ENCODE measurements at places on chromosomes 7 and 10. TPM values are rescaled to one million over a fixed set of nuclear protein-coding genes. Genes with fewer than 3 reads are reported as not detected.

The OPALIN gene
- not detected for total RNA-seq

The OPN4 gene
- not detected for total RNA-seq

The CNPY1 gene
- not detected for total RNA-seq

The TRIM24 gene
- total RNA-seq: 17.5 TPM

The ZPBP gene
- not detected for total RNA-seq

The GPNMB gene
- total RNA-seq: 187 TPM

The TPST1 gene
- total RNA-seq: 12.3 TPM

DNA sequence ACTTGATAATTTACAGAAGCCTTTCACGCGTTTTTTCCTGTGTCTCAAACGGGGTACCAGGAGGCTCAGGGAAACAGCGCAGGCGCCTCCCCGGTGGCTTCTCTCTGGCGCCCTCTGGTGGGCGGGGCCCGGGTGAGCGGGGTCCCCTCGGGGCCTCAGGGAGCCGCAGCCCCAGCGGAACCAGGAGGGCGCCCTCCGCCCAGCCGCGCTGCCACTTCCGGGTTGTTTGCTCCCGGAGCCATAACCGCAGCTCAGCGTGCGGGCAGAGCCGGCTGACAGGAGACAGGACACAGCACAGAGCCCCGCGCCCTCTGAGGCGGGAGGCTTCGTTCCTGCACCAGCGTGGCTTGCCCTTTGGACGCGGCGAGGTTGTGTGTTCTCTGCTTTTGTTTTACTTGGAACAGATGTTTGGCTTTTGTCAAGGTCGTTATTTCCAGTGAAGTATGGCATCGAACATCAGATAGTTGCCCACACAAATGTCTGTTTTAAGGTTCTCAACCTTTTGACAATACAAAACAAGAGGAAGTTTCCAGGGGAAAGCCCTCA is 6.9 kb upstream of the CYP2E1 start:
- no peak overlapping the region for H3K27ac ChIP-seq
- H3K36me3 ChIP-seq: no peaks in the 10 kb centered on the region
- no peaks in the 10 kb centered on the region for H3K27me3 ChIP-seq
- peak overlapping the region; percentile 68 for H3K4me3 ChIP-seq
- H3K4me1 ChIP-seq: no peaks in the 10 kb centered on the region

GRCh38 chr7:18855796-18856195 is 261.6 kb downstream of the TWIST1 start:
- H3K27me3 ChIP-seq: no peaks in the 10 kb centered on the region
- H3K36me3 ChIP-seq: no peaks in the 10 kb centered on the region
- no peak overlapping the region for H3K27ac ChIP-seq

GRCh38 chr10:21813946-21814345 is 189.6 kb downstream of the DNAJC1 start:
- H3K4me3 ChIP-seq: no peak overlapping the region
- no peaks in the 10 kb centered on the region for H3K27me3 ChIP-seq
- no peak overlapping the region for H3K27ac ChIP-seq
- H3K36me3 ChIP-seq: peaks cover 12% of the 10 kb centered on the region

- no peak overlapping the region for H3K27ac ChIP-seq
- no peaks in the 10 kb centered on the region for H3K36me3 ChIP-seq
- no peak overlapping the region for H3K4me3 ChIP-seq
- no peaks in the 10 kb centered on the region for H3K4me1 ChIP-seq
- no peaks in the 10 kb centered on the region for H3K27me3 ChIP-seq
These were observed 20.3 kb downstream of the TTYH3 start for GRCh38 chr7:2651847-2652735.

DNA sequence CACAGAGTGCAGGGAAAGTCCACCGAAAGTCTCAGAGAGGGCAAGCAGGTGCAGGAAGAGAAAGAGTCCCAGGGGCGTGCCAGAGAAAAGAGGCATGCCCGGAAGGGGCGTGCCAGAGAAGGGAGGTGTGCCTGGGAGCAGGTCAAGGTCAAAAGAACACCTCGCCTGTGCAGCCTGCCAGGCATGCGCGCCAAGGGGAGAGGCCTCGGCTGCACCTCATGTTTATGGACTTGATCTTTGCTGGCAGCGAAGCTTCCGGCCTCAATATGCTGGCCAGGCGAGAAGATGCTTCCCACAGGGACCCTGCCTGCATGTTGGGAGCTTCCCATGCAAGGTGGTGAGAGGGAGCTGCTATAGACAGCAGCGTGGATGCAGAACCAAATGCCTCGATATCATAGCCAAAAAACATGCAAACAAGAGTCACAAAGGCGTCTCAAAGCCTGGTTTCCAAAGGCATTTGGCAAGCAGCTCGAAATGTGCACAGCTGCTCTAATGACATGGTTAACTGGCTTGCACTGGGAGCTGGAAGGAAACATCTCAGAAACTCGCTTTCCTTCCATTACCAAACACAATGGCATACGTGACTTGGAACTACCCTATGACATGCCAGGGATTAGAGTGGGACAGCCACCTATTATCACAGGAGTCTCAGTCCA is 192.5 kb upstream of the PPP2R2D start:
- no peaks in the 10 kb centered on the region for H3K4me1 ChIP-seq
- H3K36me3 ChIP-seq: no peaks in the 10 kb centered on the region
- H3K4me3 ChIP-seq: no peak overlapping the region
- H3K27ac ChIP-seq: no peak overlapping the region
- H3K27me3 ChIP-seq: peaks cover 7% of the 10 kb centered on the region
- no peak for DNase-seq

DNA sequence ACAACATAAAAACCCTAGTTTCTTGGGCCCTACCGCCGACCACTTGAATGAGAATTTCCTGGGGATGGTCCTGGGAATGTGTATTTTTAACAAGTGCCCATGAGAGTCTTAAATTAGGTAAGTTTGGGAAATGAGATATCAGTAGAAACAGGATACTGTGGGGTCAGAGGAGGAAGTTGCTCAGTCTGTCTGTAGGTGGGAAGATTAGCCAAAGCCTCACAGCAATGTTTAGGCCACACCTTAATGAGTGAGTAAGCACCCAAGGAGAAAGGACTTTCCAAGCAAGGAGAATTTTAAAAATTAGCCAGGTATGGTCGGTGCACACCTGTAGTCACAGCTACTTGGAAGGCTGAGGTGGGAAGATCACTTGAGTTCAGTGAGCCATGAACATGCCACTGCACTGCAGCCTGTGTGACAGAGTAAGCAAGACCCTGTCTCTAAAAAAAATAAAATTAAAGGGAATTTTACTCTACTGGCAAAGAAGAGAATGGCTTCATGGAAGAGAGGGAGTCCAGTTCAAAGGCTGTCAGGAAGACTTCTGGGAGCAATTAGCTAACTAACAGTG is 31.9 kb downstream of the PAPSS2 start:
- no peaks in the 10 kb centered on the region for H3K4me1 ChIP-seq
- no peaks in the 10 kb centered on the region for H3K27me3 ChIP-seq
- no peaks in the 10 kb centered on the region for H3K36me3 ChIP-seq

DNA sequence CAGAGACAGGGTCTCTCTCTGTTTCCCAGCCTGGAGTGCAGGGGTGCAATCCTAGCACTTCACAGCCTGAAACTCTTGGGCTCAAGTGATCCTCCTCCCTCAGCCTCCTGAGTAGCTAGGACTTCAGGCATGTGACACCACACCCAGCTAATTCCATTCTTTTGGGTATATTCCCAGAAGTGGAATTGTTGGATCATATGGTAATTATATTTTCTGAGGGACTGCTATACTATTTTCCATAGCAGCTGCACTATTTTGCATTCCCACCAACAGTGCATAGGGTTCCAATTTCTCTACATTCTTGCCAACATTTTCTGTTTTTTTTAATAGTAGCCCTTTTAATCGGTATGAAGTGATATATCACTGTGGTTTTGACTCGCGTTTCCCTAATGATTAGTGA is 30.0 kb upstream of the RAB11FIP2 start:
- H3K27ac ChIP-seq: no peak overlapping the region
- H3K36me3 ChIP-seq: no peaks in the 10 kb centered on the region
- DNase-seq: no peak
- no peaks in the 10 kb centered on the region for H3K4me1 ChIP-seq

DNA sequence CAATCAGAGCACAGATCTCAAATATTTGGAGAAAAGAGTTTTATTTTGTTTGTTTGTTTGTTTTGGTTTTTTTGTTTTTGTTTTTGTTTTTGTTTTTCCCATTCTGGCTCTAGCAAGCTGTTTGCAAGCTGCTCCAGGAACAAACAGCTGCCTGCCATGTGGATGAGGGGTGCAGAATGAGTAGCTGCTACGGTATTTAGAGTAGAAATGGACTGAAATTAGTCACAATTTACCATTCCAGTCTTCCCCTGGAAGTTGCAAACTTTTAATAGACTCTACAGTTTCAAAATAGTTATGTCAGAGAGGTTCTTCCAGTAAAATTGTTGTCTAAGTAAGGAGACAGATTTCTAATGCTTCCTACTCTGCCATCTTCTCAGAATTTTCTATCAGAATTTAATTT is 27.1 kb upstream of the TAS2R16 start:
- no peak overlapping the region for H3K27ac ChIP-seq
- no peaks in the 10 kb centered on the region for H3K27me3 ChIP-seq
- no peaks in the 10 kb centered on the region for H3K4me1 ChIP-seq
- DNase-seq: no peak
- no peaks in the 10 kb centered on the region for H3K36me3 ChIP-seq

GRCh38 chr7:20894806-20895205 is 108.1 kb upstream of the SP8 start:
- DNase-seq: no peak
- no peaks in the 10 kb centered on the region for H3K36me3 ChIP-seq
- no peak overlapping the region for H3K27ac ChIP-seq
- H3K27me3 ChIP-seq: no peaks in the 10 kb centered on the region
- H3K4me1 ChIP-seq: no peaks in the 10 kb centered on the region

DNA sequence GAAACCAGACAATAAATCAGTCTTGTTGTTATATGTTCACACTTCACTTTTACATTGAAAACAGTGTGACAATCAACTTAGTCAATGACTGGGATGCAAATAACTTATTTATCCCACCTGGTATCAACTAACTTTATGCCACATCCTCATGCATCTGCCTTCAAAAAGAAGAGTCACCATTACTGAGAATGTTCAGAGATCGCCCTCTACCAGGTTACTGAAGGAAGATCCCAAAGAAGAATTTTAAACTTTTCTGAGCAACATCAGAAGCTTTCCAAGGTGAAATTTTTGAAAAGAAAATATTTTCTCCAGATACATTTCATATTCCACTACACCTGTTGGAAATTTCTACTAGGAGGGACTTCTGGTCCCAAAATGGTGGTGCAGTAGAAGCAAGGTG is 359.5 kb downstream of the PTPRN2 start:
- H3K4me3 ChIP-seq: no peak overlapping the region
- H3K27ac ChIP-seq: no peak overlapping the region
- no peak for DNase-seq
- no peaks in the 10 kb centered on the region for H3K4me1 ChIP-seq
- no peaks in the 10 kb centered on the region for H3K27me3 ChIP-seq

DNA sequence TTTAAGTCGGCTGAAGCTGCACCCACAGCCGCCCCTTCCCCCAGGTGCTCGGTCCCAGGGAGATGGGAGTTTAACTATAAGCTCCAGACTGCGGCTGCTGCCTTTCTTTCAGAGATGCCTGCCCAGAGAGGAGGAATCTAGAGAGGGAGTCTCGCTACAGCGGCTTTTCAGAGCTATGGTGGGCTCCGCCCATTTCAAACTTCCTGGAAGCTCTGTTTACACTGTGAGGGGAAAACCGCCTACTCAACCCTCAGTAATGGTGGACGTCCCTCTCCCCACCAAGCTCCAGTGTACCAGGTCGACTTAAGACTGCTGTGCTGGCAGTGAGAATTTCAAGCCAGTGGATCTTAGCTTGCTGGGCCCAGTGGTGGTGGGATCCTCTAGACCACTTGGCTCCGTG is 135.4 kb downstream of the CXCL12 start:
- H3K4me3 ChIP-seq: no peak overlapping the region
- no peak overlapping the region for H3K27ac ChIP-seq
- no peaks in the 10 kb centered on the region for H3K36me3 ChIP-seq

GRCh38 chr7:104137971-104138370 is 69.8 kb downstream of the ORC5 start:
- H3K4me3 ChIP-seq: no peak overlapping the region
- no peaks in the 10 kb centered on the region for H3K36me3 ChIP-seq
- H3K27ac ChIP-seq: no peak overlapping the region
- H3K4me1 ChIP-seq: no peaks in the 10 kb centered on the region
- no peaks in the 10 kb centered on the region for H3K27me3 ChIP-seq
- DNase-seq: no peak

- H3K4me3 ChIP-seq: no peak overlapping the region
- no peaks in the 10 kb centered on the region for H3K36me3 ChIP-seq
- H3K27me3 ChIP-seq: no peaks in the 10 kb centered on the region
- H3K27ac ChIP-seq: no peak overlapping the region
- peaks cover 7% of the 10 kb centered on the region for H3K4me1 ChIP-seq
These were observed 177.3 kb upstream of the GRB10 start for GRCh38 chr7:50959991-50960390.

All from esophagus squamous epithelium (tissue), 5 donors.